AG04450 (cell line): ENCODE measurements at places on chromosomes 2 and 18.

- no peak for DNase-seq
Observed at GRCh38 chr2:42801381-42801780, 9.0 kb upstream of the HAAO start.

GRCh38 chr2:106561356-106561755 lies 74.2 kb downstream of the CD8B2 start:
- no peak for DNase-seq

GRCh38 chr2:24771061-24771460 lies 22.1 kb downstream of the PTRHD1 start:
- no peak for DNase-seq

GRCh38 chr2:145764631-145765030 lies 1244.7 kb upstream of the ZEB2 start:
- no peak for DNase-seq

GRCh38 chr2:41698678-41699422 lies 349.0 kb upstream of the PKDCC start:
- no peak for DNase-seq

GRCh38 chr18:75073654-75074053 lies 135.3 kb downstream of the PTGR3 start:
- no peak for DNase-seq

- no peak for DNase-seq
Observed at GRCh38 chr2:201888426-201888800, 82.1 kb downstream of the CDK15 start.

DNA sequence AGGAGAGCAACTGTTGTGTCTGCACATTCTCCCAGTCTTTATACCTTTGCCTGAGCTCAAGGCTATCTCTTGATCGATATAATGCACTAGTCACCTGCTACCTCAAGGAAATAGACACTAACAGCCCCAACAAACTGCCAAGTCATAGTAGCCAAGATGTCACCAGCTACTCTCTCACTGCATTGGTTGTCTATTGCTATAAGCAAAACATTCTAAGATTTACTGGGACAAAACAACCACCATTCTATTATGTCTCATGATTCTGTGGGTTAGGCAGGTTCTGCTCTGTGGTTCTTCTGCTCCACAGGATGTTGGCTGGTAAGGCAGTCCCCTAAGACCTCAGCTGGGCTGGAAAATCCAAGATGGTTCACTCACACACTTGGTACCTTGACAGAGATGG lies 28.5 kb upstream of the MLPH start:
- DNase-seq = no peak

DNA sequence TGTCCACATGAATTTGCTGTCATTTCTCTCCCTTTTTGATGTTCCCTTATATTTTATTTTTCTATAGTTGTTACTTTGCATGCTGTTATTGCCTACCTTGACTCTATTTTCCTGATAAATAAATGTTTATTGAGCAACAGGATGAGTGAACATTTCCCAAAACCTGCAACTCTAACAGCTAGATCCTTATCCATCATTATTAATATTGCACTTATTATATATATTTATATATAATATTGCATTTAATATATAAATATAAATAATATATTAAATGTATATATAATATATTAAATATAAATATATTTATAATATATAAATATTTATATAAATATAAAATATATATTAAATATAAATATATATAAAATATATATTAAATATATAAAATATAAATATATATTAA lies 436.1 kb upstream of the MMADHC start:
- DNase-seq = no peak

- DNase-seq = no peak
Observed at GRCh38 chr2:98463081-98463481, 18.4 kb downstream of the INPP4A start.

DNA sequence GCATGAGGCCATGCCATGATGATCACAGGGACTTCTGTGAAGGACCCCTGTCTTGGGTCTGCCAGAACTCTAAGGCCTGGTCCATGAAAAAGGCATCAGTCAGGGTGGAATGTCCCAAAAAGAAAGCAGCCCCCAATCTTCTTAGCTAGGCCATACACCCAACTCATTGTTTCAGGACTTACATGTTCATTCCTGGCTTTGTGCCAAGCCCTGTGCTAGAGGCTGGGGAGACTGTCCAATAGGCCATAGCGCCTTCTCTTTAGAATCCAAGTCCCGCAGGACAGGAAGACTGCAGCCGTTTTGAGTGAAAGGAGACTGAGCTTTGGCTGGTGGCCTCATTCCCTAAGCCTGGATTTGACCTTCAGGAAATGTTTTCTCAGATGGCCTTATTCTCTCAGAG lies 247.3 kb downstream of the PRKCE start:
- DNase-seq = no peak

DNA sequence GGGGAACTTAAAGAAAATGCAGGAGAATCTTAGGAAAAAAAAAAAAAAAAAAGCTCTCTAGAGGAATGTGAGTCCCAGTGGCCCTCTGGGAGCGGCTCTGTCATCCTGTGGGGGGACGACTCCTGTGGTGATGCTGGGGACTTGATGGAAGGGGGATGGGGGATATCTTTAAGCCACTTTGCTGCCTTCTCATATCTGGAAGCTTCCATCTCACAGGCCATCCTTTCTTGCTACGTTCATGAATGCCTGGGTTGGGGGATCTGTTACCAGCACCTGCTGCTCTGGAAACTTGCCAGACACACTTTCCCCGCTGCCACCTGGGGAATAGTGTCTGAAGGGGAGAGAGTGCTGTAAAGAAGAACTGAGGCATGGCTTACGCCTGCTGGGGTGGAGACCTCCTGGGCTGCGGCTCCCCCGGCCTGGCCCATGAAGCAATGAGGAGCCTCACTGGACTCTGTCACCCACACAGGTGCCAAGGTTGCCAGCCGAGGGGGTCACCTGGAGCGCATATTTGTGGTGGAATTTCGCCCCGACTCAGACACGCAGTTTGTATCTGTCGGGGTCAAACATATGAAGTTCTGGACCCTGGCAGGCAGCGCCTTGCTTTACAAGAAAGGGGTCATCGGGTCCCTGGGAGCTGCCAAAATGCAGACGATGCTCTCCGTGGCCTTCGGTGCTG lies 92.8 kb downstream of the RTN4 start:
- DNase-seq = no peak
